Esophagus muscularis mucosa (tissue), 4 donors: ENCODE measurements at places on chromosomes 12 and 14. TPM values are rescaled to one million over a fixed set of nuclear protein-coding genes. Genes with fewer than 3 reads are reported as not detected.

DNA sequence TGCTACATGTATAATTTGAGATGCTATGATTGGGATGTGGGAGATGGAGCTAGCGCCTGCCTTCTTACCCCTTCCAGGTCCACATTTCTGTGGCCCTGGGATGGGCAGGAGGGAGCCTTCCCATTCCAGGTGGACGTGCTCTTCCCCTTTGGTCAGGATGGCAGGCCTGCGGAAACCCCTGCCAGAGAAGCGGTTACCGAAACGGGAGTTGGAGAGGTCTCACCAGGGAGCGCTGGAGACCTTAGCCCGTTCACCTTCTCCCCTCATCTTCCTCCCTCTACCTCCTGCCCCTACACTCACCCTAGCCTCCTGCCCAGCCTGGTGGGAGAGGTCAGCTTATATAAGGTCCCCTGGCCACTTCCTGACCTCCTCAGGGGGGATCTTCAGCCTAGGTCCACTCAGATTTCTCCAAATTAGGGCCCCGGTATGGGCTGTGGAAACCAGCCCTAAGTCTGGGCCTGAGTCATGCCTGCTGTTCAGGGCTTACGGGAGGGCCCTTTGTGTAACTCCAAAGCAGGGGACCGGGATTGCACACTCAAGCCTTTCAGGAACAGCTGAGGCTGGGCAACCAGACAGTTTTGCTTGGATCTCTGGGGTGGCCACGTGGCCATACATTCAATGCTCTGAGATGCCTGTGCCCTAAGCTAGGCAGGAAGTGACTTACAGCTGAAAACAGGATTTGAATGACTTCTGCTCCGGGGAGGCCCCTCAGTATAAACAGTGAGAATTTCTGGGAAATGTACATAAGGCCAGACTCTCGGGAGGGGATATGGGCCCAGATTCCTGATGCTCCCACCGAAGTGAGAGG lies 10.2 kb upstream of the MEG3 start:
- DNase-seq: no peak
- H3K27ac ChIP-seq: no peak overlapping the region
- H3K36me3 ChIP-seq: no peaks in the 10 kb centered on the region
- H3K4me3 ChIP-seq: no peak overlapping the region

GRCh38 chr12:88579161-88579517 lies 1.1 kb downstream of the KITLG start:
- H3K36me3 ChIP-seq: no peaks in the 10 kb centered on the region
- H3K27ac ChIP-seq: peak overlapping the region; percentile 85
- H3K4me3 ChIP-seq: peak overlapping the region; percentile 80
- DNase-seq: no peak
- H3K4me1 ChIP-seq: peaks cover 37% of the 10 kb centered on the region
- H3K27me3 ChIP-seq: no peaks in the 10 kb centered on the region

DNA sequence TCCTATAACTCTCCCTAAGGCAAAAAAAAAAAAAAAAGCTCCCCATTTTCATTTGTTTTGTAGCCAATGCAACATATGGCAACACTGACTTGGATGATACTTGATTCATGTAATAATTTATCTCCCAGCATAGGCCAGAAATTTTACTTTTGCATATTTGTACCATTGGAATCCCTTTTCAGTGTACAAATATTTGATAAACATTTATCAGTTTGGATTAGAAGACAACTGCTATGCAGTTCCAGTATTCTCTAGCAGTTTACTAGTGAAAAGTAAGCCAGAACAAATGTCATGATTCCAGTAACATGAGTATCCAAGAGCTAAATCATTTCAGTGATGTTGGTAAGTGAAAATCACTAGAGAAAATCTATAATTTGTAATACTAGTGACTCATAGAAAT lies 392.3 kb downstream of the CCER1 start:
- H3K4me3 ChIP-seq: no peak overlapping the region
- no peak for DNase-seq
- no peaks in the 10 kb centered on the region for H3K36me3 ChIP-seq

GRCh38 chr12:70258605-70259403 lies 15.6 kb downstream of the CNOT2 start:
- no peak overlapping the region for H3K4me3 ChIP-seq
- H3K4me1 ChIP-seq: peaks cover 46% of the 10 kb centered on the region
- H3K27me3 ChIP-seq: no peaks in the 10 kb centered on the region
- H3K36me3 ChIP-seq: no peaks in the 10 kb centered on the region
- no peak overlapping the region for H3K27ac ChIP-seq
- no peak for DNase-seq

GRCh38 chr14:102272392-102272791 lies 32.6 kb downstream of the MOK start:
- H3K27ac ChIP-seq: no peak overlapping the region
- DNase-seq: no peak
- H3K27me3 ChIP-seq: no peaks in the 10 kb centered on the region
- peaks cover 4% of the 10 kb centered on the region for H3K4me1 ChIP-seq
- H3K36me3 ChIP-seq: no peaks in the 10 kb centered on the region

GRCh38 chr14:61362072-61362750 lies 40.8 kb downstream of the PRKCH start:
- H3K36me3 ChIP-seq: no peaks in the 10 kb centered on the region
- DNase-seq: no peak
- H3K4me3 ChIP-seq: no peak overlapping the region
- no peak overlapping the region for H3K27ac ChIP-seq
- H3K27me3 ChIP-seq: no peaks in the 10 kb centered on the region
- H3K4me1 ChIP-seq: no peaks in the 10 kb centered on the region

DNA sequence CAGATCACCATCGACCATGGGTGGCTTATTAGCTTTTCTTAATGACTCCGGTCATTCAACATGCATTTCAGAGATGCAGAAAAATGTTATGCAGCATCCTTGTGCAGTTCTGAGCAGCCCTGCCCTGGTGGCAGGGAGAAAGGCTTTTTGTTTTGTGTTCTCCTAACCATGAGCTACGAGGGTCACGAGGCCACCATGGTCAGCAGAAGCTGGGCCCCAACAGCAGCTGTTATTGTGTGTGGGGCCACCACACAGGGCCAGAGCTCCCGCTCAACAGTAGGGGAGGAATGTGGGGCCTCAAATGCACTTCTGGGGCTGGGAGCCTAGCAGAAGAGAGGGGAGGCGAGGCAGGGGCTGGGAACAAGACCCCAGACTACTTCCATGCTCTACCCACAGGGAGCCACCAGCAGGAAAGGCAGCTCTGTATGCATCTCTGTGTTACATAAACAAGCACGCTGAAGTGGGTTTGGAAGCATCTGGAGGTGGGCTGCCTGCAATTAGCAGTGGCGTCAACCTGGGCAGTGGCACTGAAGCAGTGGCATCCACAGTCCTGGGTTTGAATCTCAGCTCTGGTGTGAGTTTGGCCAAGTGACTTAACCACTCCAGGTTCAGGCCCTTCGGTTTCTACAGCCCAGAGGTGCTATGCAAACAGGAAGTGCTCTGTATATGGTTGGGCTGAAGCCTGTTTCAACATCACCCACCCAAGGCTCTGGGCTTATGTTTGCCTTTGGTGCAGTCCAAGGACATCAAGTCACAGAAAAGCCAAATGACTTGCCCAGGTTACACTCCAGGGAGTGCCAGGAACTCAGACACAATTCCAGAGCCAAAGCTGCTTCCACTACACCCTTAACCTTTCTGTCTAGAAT lies 16.3 kb downstream of the GLTP start:
- H3K4me3 ChIP-seq: no peak overlapping the region
- no peaks in the 10 kb centered on the region for H3K27me3 ChIP-seq
- peak overlapping the region; percentile 20 for H3K27ac ChIP-seq

GRCh38 chr12:51382173-51382572 lies 9.0 kb downstream of the GALNT6 start:
- DNase-seq: no peak
- peaks cover 9% of the 10 kb centered on the region for H3K4me1 ChIP-seq
- no peak overlapping the region for H3K27ac ChIP-seq
- no peak overlapping the region for H3K4me3 ChIP-seq
- H3K27me3 ChIP-seq: no peaks in the 10 kb centered on the region

DNA sequence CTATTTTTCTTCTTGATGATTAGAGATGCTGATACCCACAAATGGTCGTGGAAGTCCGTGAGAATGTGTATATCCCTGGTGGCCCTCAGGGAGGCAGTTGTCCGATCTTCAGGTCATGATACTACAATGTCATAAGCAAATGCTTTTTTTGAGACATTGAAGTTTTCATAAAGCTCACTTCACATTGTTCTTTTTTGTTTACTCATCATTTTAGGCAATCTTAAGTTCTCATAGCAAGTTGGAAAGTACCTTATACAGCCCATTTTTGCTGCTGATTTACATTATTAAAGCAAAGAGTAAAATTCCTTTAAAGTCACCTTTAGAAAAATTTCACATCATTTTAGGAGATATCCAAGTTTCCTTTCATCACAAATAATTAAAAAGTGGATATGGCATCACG lies 90.0 kb upstream of the CCDC196 start:
- no peak overlapping the region for H3K27ac ChIP-seq
- no peaks in the 10 kb centered on the region for H3K36me3 ChIP-seq
- no peak for DNase-seq
- no peak overlapping the region for H3K4me3 ChIP-seq
- no peaks in the 10 kb centered on the region for H3K4me1 ChIP-seq

DNA sequence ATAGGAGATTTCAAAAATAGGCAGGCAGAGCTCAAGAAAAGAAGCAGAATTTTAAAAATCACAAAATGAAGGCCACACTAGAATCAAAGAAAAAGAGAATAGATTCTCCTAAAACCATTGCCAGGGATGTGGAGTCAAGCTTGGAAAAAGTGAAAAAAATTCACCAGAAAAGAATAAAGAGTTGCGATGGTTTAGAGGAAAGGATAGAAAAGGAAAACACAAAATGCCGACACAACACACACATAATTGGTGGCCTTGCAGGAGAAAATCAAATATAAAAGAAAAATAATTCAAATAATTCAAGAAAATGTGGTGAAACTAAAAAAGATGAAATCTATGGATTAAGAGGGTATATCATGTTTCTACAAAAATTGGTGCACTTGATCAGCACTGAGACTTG lies 181.6 kb upstream of the C14orf180 start:
- no peaks in the 10 kb centered on the region for H3K36me3 ChIP-seq
- no peaks in the 10 kb centered on the region for H3K27me3 ChIP-seq
- DNase-seq: no peak
- H3K4me1 ChIP-seq: peaks cover 11% of the 10 kb centered on the region
- no peak overlapping the region for H3K4me3 ChIP-seq

GRCh38 chr12:56719056-56719455 lies 6.0 kb downstream of the NACA start:
- no peak overlapping the region for H3K4me3 ChIP-seq
- H3K36me3 ChIP-seq: peaks cover 49% of the 10 kb centered on the region
- DNase-seq: no peak

DNA sequence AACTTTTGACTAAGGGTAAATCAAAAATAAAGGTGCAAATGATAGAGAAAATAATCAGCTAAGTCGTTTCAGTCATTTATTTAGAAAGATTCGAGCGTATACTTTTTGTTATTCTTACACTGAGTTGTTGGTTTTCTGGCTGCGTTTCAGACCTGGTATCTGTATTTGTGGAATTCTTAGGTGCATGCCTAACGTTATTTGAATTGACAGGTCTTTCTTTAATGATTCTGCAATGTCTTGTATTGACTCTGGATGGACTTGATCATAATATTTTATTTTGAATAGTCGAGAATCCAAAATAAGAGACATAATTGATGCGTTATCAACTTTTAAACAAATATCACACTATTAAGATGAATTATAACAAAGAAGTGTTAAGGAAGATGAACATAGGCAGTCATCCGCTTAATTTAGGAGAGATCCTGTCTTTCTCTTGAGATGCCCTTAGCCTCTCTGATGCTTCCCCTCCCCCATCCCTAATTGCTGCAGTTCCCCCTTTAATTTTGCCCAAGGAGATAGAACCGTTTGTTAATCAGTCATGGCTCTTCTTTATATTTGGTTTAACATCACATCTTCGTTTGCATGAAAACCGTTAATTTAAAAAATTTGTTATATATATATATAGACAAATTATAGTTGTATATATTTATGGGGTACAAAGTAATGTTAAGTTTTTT lies 1.8 kb downstream of the ALX1 start:
- peaks cover 23% of the 10 kb centered on the region for H3K4me1 ChIP-seq
- H3K4me3 ChIP-seq: no peak overlapping the region
- H3K27ac ChIP-seq: no peak overlapping the region

DNA sequence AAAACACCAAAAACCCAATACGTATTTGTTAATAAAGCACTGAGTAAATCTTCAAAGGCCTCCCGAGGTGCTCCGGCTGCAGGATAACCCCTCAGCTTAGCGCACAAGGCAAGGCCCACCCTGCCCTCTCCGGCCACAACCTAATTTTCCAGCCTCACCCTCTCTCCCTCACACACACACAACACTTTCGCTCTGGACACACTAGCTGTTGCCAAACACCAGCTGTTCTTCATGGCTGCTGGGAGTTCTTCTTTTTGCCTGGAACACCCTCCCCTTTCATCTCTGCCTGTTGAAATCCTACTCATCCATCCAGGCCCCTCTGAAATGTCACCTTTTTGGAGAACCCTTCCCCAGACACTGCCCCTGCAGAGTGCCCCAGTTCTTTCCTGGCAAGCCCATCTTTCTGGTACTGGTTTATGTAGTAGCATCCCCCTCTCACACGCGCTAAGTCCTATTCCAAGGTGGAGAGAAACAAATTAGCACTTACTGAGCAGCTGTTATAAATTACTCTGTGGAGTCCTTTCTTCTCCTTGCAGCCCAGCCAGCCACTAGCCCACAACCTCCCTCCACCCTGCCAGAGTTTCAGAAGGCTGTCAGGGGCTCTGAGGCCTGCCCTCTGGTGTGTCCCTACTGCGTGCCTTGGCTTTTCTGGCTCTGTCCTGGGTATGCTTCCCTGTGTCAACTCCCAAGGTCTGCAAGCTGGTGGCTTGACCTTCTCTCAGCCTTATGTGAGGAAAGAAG lies 805 bp upstream of the CRACR2A start:
- peaks cover 6% of the 10 kb centered on the region for H3K27me3 ChIP-seq
- H3K4me1 ChIP-seq: peaks cover 24% of the 10 kb centered on the region
- no peaks in the 10 kb centered on the region for H3K36me3 ChIP-seq
- peak; percentile 92 for DNase-seq
- peak overlapping the region; percentile 61 for H3K27ac ChIP-seq

DNA sequence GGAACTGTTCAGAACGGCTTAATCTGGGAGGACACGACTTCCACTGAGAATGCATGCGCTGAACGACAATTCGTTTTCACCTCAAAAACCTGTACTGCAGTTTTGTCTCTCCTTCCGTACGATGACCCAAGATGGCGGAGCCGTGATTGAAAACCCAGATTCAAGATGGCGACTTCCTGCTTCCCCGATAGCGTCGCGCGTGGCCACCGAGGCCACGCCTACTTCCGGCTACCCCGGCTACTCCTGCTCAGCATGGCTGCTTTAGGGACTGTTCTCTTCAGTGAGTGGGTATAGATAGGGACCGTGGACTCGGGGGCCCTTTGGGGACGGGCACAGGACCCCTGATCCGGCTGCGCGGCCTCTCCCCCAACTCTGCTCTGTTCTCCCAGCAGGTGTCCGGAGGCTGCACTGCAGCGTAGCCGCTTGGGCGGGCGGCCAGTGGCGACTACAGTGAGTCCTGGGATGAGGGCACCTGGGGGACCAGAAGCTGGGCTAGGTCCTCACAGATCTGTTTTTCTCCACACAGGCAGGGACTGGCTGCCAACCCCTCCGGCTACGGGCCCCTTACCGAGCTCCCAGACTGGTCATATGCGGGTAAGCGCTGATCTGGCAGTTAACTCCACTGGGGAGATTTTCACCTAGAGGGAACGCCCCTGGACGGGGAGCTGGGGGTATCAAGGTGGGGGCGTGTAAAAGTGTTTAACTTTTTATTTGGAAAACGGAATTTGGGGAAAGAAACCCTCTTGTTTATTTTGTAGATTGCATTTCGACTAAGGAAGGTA lies at the start of gene MRPL52:
TSS of gene MRPL52 (plus strand) at position 227 of the 782 bp plus-strand sequence. CDS start at position 253, 26 bp downstream.
- H3K4me3 ChIP-seq: peak within 1 kb of the TSS; percentile 88
- H3K36me3 ChIP-seq: peaks cover 22% of the 10 kb centered on the region
- peaks cover 16% of the 10 kb centered on the region for H3K4me1 ChIP-seq
- H3K27me3 ChIP-seq: no peaks in the 10 kb centered on the region
- H3K27ac ChIP-seq: peak within 1 kb of the TSS; percentile 80

Gene BCL11B
- total RNA-seq: 0.65 TPM

Gene TNFAIP2
- total RNA-seq: 56.3 TPM

Gene AVPR1A
- total RNA-seq: 12.9 TPM

Gene KRT85
- not detected for total RNA-seq

Gene TGM1
- total RNA-seq: 0.52 TPM
